Right kidney (tissue), 9 donors: ENCODE measurements at places on chromosomes 2 and 18.

- DNase-seq: peak; percentile 36
Measured at GRCh38 chr2:43228756-43229659, 2.6 kb upstream of the ZFP36L2 start.

DNA sequence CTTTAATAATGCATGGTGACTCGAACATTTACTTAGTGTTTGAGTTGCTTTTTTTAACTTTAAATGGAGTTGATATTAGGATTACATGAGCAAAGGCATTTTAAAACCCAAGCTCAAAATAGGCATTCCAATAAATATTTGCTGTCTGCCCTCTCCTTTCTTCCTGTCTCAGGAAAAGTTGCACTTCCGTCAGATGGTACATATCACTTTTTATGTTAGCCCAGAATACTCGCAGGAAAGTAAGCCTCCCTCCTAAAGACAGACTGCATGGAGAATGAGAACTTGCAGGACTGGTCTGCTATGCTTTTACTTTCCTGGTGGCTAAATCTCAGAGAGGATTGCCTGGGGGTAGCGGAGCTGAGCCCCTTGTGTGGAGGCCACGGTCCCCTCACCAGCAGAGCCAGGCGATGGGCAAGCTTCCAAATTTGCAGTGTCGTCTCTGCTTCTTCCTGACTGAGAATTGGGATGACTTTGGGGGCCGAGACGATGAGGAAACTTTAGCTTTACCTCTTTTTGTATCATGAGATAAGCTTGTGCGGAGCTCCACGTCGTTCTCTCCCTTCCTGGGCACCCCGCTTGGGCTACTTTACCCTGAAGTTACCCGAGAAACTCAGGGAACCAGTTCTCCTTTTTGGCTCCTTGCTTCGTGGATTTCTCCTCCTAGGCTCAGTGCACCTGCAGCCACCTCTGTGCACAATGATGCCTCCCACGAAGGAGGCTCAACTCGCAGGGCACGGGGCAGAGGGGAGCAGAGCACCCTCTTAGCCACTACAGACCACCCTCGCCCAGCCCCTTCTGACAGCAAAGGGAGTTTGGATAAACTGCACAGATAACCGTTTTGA, 223.3 kb downstream of the SH3RF3 start:
- DNase-seq: no peak

GRCh38 chr18:79600141-79600540, 79.5 kb upstream of the CTDP1 start:
- no peak for DNase-seq

GRCh38 chr18:59451963-59452362, 92.9 kb upstream of the LMAN1 start:
- DNase-seq: no peak

DNA sequence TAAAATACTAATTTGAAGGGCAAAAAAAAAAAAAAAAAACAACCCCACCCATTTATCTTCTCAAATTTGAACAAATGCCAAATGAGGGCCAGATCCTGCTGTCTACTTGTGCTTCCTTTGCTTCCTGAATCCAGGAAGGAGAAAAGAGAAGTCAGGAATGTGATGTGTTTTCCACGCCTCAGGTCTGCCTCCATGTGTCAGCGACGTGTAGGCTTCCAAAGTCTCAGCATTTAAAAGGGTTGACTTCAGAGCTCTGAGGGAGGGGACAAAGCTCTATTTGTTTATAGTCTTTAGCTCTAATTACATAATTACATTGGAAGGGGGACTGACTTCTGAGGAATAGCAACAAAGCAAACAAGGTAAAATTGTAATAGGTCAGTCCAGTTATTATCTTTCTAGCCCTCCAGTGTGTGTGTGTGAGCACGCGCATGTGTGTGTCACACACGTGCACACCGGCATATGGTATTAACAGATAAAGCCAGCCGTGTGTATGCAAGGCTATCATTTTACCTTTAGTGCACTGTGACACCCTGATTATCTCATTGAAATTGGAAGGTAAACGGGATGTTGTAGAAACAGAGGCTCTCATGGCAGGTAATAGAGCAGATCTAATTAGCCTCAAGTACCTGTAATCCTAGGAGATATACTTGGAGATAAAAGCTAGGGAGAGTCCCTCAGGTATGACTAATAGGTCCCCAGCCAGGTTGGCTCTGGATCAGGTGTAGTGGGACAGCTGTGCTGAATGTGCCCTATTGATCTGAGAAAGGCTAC, 911.4 kb upstream of the ZEB2 start:
- peak; percentile 10 for DNase-seq

GRCh38 chr18:72834731-72835130, 33.1 kb downstream of the NETO1 start:
- no peak for DNase-seq

- DNase-seq: no peak
Measured at GRCh38 chr2:236090027-236090382, 78.2 kb downstream of the GBX2 start.

DNA sequence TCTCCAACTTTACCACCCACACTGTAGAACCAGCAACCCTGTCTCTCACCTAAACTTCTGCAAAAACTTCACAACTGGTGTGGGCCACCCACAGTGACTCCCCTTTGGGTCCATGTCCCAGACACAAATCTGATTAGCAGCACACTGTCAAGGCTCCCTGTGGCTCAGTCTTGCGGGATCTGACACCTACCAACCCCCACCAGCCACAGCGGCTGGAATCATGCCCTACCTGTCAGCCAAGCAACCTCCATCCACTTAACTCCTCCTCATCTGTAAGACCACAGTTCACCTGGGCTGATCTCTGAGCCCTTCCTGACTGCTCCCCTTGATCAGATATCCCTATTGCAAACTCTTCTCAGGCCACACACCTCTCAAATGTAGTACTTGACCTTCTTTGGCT, 14.6 kb downstream of the TCF4 start:
- no peak for DNase-seq

- no peak for DNase-seq
Measured at GRCh38 chr18:79855147-79855933, 57.6 kb downstream of the KCNG2 start.

DNA sequence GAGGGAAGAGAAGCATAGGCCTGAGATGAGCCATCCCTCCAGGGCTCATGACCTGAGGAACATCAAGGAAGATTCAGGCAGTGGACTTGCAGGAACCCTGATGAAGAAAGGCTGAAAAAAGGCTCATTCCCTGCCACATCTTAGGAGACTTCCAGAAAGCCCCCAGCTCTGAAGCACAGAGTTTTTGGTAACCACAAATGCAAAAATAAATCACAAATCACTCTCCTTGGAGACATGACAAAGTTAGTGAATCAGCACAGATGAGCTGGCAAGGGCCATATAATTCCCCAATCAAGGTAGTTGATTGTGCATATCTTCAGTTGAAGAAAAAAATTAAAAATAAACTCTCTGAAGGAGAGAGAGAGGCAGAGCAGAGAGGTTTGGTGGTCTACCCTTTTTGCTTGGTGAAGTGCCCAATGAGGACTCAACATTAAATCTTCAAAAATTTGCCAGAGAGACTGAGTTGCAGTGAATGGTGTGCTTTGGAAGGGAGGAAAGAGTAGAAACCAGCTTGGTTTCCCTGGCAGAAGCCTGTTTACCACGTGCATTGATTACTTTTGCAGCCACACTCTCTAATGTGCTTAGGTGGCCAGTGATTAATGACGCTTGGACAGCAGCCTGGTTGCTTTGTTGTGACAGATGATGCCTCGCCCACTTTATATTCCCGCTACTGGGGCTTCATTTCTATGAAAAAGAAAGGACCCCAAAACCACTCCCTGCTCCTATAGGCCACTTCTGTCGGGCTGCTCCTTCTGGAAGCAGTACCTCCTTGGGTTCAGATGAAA, 257.4 kb upstream of the SLC14A2 start:
- no peak for DNase-seq

DNA sequence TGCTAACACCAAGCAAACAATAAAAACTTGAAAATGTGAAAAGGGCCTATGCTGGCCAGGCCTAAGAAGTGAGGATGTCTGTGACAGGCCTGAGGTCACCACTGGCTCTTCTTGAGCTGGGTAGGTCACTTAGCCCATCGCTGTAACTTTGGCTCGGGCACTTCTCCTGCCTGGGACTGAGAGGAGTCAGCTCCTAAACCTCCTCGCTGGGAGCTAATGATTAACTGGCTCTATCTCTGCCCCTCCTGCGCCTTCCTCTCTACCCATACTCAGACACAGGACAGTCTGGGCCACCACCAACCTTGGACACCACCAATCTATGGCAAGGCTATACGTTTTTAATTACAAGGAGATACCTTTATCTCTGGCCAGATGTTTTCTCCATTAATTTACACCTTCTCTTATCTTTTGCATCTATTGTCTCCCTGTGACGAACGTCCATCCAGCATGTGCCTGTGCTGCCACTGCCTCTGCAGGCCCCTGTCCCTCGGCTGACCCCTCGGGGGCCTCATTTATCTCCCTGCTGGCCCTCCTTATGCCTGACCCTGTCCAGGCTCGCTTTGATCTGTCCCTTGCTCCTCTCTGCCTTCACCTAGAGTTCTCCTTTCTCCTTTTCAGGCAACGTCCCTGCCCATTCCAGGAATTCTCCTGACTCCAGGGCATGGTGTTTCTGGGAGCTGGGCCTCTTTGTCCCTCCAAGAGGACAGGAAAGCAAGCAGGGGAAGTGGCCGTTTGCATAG, 149.1 kb upstream of the GATA6 start:
- DNase-seq: no peak

- no peak for DNase-seq
Measured at GRCh38 chr2:70385966-70386595, 84.2 kb upstream of the FAM136A start.

GRCh38 chr2:109398366-109399015, 215.3 kb downstream of the SEPTIN10 start:
- DNase-seq: no peak

- peak; percentile 47 for DNase-seq
Measured at GRCh38 chr2:105438104-105438929, 39.5 kb upstream of the FHL2 start.

- DNase-seq: no peak
Measured at GRCh38 chr2:174719016-174719415, 45.3 kb downstream of the CHRNA1 start.

GRCh38 chr18:48855422-48856377, 95.1 kb downstream of the SMAD7 start:
- no peak for DNase-seq

GRCh38 chr2:106516436-106516835, 29.3 kb downstream of the CD8B2 start:
- no peak for DNase-seq

DNA sequence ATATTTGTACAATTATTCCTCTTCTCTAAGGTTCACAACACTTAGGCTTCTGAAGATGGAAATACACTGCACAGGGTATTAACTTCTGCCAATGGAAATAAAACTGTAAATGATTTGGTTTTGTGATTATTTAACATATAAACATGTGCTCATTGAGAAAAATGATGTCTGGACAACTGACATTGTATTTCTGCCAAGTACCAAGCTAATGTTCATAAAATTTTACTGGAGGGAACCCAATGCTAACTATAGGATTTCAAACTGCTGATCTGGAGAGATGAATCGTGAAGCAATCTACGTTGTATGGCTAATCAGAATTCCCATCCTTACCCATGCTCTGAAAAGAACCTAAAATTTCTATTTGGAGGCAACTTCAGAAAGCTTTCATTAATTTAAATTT, 279.7 kb downstream of the NRXN1 start:
- DNase-seq: no peak

GRCh38 chr2:1655461-1655860, 88.9 kb downstream of the PXDN start:
- DNase-seq: no peak

DNA sequence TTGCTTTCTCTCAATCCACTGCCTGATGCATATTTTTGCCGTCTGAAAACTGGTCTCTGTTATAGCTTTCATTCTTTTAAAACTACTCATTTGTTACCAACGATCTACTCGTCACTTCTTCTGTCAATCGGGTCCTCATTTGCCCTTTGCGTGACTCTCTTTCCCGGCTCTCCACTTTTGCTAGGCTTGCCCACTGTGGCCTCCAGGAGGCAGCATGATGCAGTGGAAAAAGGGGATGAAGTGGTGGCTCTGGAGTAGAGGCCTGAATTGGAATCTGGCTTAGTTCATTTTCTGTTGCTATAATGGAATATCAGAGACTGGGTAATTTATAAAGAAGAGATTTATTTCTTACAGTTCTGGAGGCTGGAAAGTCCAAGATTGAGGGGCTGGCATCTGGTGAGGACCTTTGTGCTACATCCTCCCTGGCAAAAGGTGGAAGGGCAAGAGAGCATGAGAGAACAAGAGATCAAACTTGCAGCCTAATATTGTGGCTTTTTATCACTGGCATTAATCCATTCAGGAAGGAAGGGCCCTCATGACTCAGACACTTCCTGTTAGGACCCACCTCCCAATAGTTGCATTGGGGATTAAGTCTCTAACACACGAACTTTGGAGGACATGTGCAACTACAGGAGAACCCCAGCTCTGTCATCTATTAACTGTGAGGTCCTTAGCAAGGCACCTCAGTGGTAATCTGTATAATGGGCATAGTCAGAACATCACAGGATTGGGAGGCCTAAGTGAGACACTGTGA, 15.4 kb downstream of the GDF7 start:
- no peak for DNase-seq

GRCh38 chr2:3523551-3524041, 4.3 kb upstream of the ADI1 start:
- DNase-seq: no peak

GRCh38 chr2:42804338-42804737, 12.0 kb upstream of the HAAO start:
- no peak for DNase-seq

DNA sequence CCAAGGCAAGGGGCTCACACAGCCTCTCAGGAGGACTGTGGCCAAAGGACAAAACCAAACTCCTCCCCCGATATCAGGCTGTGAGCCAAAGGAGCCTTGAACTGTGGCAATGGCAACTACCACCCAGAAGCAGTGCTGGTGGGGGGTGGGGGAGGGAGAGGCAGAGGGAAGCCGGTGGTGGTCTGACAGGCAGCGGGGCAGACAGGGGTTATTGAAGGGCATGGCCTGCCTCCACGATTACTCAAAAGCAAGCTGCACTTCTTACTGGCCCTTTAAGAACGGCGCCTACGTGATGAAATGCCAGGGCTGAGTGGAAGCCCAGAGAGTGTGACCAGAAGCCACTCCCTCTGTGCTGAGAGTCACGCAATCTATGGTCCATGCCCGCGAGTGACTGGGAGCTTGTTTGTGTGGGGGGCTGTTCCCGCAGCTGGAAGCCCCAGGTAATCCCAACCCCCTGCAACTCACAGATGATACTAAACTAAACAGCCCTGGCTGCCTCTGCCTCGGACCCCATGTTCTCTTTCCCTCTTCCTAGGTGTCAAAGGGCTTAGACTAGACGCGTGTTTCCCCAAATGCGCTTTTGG, 128.2 kb upstream of the CXCR4 start:
- peak; percentile 38 for DNase-seq

GRCh38 chr2:38064801-38065501, 11.0 kb downstream of the CYP1B1 start:
- no peak for DNase-seq

- peak; percentile 72 for DNase-seq
Measured at GRCh38 chr2:24920098-24920808, at the start of gene ADCY3. TSS of gene ADCY3 (minus strand) at chr2:24920237. CDS start at chr2:24918987, 1,250 bp downstream.

DNA sequence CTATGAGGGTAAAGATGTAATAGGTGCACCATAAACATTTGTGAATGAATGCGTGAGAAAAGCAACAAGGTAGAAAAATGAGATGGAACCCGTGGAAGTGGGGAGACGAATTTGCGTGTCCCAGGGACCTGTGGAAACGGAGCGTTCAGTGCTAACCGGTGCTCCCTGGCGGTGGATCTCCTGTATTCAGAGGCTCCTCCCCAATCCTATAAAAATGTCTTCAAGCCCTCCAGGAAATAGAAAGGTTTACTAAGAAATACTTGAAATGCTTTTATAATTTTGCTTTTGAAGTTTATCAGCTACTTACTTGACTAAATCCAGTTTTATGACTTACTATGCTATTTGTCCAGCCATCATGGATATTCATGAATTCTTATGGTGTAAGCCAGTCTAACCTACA, 62.8 kb upstream of the RBM44 start:
- no peak for DNase-seq

GRCh38 chr2:66436581-66437001, 1.7 kb downstream of the MEIS1 start:
- DNase-seq: no peak
